ENCODE measurements at places on chromosomes 3 and 15. TPM values are rescaled to one million over a fixed set of nuclear protein-coding genes. Genes with fewer than 3 reads are reported as not detected.

DNA sequence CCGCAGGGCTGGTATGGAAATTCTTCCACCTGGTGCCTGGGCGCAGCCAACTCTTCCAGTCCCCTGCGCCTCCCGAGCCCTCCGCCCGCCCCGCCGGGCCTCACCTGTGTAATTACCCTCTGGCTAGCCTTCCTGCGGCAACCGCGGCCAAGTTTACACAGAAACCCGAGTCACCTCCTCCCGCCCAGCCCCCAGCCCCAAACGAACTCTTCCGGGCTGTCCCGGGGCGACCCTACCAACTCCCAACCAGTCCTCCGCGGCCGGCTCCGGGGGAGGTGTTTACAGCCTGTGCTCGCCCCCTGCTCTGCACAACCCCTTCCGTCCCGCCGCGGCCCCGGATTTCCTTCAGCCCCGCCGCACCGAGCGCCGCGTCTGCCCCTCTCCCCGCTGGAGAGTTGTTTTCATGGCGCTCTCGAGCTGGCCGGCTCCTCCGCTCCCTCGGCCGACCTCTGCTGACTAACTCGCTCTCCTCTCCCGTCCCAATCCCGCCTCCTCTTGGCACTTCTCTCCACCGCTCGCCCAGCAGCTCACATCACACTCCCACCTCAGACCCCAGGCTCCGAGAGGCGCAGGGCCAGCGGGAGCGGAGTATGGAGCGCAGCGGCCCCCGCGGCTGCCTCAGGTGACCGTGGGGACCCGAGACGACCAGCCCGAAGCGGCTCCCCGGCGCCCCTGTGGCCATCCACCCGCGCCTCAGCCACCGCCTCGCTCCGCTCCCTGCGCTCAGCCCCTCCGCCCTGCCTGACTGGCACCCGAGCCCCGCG is 538 bp downstream of the ATOSA start:
- DNase-seq: no peak

GRCh38 chr3:140711390-140712035 is 33.6 kb downstream of the TRIM42 start:
- no peak for DNase-seq

- no peak for DNase-seq
Observed at GRCh38 chr3:47342151-47342550, 38.7 kb upstream of the PTPN23 start.

- no peak for DNase-seq
Observed at GRCh38 chr15:60967728-60968127, 261.4 kb downstream of the RORA start.

DNA sequence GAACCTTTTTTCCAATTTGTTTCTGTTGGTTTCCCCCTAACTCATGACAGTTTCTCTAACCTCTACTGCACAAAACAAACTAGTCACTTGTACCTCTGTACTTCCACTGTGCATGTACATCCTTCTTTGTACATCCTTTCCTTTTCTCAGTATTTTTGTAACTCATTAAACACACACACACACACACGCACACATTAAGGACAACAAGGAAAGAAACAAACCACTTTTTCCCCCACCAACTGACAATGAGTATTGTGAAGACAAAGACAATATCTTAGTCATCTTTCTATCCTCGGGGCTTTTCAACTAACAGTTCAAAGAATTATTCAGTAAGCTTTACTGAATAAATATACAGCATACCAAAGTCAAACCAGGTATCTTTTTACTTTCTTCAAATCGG is 170.5 kb downstream of the VPS13C start:
- no peak for DNase-seq

DNA sequence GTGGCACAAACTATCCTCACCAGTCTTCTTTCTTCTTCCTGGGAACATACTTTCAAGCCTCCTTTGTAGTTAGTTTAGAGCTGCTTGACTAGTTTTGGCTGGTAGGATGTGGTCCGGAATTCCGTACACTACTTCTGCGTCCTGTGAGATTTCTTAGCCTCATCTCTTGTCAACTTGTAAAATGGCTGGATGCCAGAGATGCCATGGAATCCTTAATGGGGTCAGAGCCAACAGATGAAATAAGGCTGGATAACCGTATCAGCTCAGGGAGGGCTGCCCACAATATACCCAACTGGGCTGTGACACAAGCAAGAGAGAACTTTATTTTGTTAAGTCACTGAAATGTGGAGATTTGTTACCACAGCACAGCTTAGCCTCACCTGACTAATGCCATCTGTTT is 466.9 kb upstream of the MDFIC2 start:
- DNase-seq: no peak

GRCh38 chr15:74365598-74366445 is 1.6 kb downstream of the CYP11A1 start:
- DNase-seq: no peak

The IGF1R gene
- 21.2 TPM for polyA plus RNA-seq

The SLCO2A1 gene
- polyA plus RNA-seq: 5.4 TPM

The MAPK6 gene
- polyA plus RNA-seq: 21.2 TPM

Measured in BJ (cell line).